ENCODE measurements at places on chromosomes 13 and 19. TPM values are rescaled to one million over a fixed set of nuclear protein-coding genes. Genes with fewer than 3 reads are reported as not detected.

The SGCG gene
- total RNA-seq: not detected

The ZNF177 gene
- total RNA-seq: 3.1 TPM

The WDR88 gene
- not detected for total RNA-seq

The MBNL2 gene
- 40.8 TPM for total RNA-seq

The SIGLEC11 gene
- not detected for total RNA-seq

Data from RPMI7951 (cell line).